ENCODE measurements at places on chromosomes 16 and 17.

DNA sequence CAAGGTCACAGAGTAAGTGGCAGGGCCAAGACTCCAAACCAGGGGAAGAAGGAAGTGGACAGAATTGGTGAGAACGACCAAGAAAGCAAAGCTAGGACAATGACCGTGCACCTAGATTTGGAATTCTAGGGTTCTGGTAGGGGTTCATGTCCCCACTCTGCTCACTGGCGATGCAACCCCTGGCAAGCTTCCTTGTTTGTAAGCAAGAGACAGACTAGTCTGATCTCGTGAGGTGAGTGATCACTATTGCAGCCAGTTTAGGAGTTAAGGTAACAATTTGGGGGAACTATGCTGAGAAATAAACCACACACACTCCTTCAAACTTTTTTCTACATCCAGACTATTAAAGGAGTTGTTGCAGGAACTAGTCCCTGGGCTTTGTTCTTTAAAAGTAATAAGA lies 48.1 kb downstream of the XPO6 start:
- no peak for DNase-seq

GRCh38 chr16:56331915-56332314 lies 93.4 kb downstream of the AMFR start:
- no peak for DNase-seq

DNA sequence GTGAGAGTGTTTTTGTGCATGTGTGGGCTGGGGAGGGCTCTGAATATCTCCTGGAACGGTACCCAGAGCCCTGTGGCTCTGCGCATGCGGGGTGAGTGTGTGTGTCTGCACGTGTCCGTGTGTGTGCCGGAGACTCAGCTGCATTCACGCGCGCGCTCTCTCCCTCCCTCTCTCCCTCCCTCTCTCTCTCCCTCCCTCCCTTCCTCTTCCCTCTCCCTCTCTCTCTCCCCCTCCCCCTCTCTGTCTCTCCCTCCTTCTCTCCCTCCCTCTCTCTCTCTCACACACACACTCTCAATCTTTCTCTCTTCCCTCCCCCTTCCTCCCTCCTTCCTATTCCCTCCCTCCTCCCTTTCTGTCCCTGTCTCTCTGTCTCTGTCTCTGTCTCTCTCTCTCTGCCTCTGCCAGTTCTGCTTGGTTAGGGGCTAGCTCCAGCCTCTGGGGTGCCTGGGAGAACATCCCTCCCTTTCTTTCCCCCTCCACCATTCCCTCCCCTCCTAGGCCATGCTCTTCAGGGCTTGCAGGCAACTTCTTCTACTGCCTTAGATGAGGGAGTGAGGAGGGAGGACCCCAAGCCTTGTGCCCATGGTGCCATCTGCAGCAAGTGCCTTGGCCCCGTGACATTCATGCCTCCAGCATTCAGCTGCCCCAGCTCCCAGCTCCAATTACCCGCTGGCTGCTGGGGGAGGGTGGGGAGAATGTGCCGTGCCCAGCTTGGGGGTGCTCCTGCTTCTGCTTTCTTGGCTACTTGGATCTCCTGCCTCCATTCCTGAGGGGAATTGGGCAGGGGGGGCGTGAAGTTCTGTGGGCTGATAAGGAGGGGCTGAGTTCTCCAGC lies 6.4 kb downstream of the THRA start:
- peak; percentile 85 for DNase-seq

DNA sequence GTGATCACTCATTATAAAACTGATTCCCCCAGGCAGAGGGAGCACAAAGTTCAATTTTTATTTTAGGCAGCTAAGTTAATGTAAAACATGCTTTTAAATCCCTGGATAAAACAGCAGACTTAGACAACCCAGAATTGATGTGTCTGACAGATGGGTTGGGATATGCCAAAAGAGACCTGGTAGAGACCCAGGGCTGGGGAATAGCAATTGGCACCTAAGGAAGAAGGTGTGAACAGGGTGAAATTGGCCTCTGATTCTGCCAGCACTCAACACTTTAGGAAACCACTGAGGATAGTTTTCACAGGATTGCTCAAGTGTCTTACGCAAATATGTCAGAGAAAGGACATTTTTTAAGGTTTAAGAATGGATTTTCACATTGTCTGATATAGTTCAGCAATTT lies 938.2 kb upstream of the CDH8 start:
- DNase-seq: no peak

DNA sequence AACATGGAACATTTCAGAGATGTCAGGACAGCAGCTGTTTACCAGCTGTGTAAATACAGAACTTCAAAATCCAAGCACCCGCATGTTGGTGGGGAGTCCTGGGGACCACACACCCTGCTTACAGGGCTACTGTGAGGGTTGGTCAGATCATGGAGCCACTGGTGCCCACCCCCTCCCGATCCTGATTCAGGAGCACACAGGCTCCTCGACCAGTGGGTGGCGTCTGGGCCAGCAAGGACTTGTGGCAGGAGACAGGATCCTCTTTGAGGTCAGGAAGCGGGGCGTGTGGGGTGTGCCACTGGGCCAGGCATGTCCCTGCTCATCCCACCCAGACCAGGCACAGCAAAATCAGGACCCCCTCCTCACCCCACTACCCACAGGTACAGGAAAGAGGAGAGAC lies 83.6 kb downstream of the SDK2 start:
- DNase-seq: no peak

GRCh38 chr16:83059237-83059636 lies 432.5 kb downstream of the CDH13 start:
- no peak for DNase-seq

DNA sequence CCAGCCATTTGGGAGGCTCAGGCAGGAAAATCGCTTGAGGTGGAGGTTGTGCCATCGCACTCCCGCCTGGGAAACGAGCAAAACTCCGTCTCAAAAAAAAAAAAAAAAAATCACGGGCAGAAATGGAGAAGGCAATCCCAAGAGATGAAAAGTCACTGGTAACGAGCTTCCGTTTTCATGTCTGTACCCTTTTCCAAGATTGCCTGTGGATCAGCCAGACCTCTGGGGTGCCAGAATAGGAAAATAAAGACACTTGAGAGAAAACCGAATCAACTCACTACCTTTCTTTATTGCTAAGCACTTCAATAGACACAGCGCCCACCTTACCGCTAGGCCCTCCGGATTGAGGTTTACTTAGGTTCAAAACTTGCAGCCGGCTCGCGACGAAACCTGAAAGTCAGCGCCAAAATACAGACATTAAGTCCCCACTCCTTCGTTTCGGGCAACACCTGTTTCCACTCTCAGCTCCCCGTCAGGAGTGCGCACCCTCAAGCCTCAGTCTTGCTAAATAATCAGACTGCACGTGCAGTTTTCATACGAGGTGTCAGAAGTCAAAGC lies 970 bp upstream of the TRAF7 start:
- no peak for DNase-seq

DNA sequence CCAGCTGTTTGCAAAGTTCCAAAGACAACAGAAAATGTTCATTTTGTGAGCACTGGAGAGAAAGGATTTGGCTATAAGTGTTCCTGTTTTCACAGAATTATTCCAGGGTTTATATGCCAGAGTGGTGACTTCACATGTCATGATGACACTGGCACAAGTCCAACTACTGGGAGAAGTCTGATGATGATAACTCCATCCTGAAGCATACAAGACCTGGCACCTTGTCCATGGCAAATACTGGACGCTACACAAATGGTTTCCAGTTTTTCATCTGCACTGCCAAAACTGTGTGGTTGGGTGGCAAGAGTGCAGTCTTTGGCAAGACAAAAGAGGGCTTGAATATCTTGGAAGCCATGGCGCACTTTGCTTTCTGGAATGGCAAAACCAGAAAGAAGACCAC lies 385.0 kb downstream of the CDH11 start:
- no peak for DNase-seq

DNA sequence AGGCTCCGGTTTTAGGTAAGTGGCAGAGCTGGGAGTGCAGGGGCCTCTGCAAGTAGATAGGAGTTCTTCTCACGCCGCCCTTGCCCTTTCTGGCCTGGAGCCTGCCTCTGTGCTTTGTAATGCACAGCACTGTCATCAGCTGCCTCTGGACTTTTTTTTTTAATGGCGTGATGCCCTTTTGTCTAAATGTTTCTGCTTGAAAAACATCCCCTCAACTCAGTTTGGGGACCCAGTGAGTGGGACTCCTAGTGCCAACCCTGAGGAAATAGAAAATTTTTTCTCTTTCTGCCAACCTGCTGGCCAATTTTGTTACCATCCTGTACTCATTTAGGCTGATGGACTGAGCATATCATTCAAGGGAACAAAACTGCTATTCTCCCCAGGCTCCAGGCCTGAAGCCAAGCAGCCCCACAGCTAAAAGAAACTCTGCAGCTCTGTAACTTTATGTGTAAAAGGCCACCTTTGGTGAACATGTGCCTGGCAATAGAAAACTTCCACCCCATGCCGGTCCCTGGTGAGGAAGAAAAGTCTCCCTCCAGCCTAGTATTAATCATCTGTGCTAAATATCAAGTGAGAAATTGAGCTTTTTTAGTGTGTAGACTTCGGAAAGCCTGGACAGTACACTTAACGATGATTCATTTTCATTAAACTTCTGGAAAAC lies 22.5 kb downstream of the SLC6A2 start:
- DNase-seq: no peak
